ENCODE measurements at places on chromosomes 16 and 17.

DNA sequence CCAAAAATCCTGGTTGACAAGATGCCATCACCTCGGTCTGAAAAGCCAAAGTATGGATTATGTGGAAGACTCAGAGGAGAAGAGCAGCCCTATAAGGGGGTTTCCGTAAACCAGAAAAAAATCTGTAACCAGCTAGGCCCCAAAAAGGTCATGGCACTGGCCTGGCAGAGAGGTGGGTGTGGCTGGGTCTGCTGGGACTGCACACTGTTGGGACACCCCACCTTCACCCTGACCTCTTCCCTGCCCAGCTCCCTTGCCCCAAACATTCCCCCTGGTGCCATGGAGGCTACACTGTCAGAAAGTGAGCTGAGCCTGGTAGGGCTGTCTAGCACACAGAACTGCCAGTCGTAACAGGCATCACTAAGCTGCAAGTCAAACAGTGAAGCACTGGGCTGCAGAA lies 6.5 kb downstream of the SLC47A2 start:
- ATAC-seq, result no peak

GRCh38 chr17:28225867-28226266 lies 93.1 kb upstream of the TMEM97 start:
- ATAC-seq, result no peak

DNA sequence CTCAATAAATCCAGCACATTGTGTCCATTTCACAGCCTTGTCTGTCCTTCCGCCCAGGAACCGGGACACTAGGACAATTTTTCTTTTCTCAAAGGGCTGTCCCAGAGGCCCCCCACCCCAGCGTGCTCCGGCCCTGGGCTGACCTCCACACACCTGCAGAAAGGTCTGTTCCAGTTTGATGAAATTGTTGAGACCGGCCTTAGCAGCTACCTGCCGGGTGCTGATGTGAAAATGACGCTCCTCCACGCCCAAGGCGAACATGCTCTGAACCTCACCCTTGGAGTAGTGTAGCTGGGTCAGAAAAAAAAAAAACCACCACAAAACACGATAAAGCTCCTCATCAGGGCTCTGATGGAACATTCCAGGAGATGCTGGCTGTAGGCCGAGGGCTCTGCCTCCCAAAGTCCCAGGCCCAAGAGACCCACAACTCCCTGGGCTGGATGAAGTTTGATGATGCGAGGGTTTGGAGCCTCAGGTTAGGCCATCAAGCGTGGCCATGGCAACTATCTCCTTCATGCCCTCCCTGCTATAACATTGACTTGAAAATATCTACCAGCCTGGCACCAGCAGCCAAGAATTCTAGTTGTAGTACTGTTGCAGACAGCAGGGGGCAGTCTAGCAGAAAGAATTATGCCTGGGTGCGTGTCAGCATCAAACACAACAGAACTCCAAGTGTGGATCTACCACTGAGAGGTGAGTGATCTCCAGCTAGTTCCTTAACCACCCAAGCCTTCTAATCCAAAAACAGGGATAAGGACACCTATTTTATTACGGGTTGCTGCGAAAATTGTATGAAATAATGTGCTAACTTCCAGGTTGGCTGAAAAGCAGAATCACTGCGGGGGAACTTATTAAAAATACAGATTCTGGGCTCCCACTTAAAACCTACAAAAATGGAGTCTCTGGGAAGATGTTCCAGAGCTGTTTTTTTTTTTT lies 62.1 kb downstream of the RMI2 start:
- peak; percentile 58 for ATAC-seq

- no peak for ATAC-seq
Measured at GRCh38 chr16:3720418-3720817, 3.1 kb upstream of the TRAP1 start.

GRCh38 chr16:74888232-74888862 lies 96.6 kb downstream of the WDR59 start:
- no peak for ATAC-seq

DNA sequence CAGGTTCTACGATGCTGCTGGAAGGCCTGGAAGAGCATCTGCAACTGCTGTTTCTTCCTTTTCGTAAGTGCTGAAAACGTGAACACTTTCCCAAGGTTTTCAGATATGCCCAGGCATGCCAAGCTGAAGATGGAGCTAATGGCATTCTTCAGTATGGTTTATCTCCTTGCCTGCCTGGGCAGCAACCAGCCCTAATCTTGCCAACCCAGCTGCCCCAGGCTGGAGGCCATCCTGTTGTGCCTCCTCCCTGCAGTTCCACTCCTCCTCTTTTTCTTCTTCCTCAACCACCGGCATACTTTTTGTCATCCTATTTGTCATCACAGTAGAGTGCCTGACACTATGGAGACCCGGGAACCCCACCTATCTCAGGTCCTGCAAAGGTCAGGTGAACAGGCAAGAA lies 1849.3 kb downstream of the TP53TG3F start:
- ATAC-seq, result no peak

DNA sequence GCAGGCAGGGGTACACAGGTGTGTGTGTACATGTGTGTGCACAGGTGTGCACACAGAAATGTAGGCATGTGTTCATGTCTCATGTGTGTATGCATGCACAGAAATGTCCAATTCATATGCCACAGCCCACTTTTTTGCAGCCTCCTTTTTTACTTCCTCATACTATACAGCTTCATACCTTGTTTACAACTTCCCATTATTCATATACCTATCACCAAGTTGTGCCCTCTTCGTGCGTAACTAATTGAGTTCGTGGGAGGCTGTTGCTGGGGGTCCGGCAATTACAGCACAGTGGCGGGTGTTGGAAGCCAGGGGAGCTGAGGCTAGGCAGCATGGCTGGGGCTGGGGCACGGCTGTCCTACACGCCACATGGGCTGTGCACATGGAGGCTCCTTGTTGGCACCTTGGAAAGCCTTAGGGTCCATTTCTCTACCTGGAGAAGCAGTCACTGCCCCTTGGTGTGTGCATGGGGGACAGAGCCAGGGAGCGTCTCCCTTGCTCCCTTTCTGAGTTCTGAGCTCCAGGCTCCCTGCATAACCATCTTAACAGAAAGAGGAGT lies 266.7 kb downstream of the ENGASE start:
- no peak for ATAC-seq

DNA sequence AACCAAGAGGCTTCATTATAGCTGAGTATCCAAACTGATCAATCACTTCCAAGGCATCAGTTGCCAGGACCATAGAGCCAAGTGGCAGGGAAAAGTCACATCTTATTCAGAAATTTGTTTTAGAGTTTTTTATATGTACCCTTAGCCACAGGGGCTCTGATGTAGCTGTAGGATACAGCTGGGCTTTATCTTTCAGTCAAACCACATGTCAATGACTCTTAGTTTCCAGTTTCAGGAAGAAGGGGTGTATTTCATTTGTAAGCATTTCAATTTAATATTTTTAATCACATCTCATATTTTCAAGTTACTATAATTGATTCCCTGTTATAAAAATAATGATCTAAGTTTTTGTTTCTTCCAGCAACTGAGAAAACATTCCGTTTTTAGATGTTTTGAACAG lies 2.9 kb upstream of the FLCN start:
- no peak for ATAC-seq

DNA sequence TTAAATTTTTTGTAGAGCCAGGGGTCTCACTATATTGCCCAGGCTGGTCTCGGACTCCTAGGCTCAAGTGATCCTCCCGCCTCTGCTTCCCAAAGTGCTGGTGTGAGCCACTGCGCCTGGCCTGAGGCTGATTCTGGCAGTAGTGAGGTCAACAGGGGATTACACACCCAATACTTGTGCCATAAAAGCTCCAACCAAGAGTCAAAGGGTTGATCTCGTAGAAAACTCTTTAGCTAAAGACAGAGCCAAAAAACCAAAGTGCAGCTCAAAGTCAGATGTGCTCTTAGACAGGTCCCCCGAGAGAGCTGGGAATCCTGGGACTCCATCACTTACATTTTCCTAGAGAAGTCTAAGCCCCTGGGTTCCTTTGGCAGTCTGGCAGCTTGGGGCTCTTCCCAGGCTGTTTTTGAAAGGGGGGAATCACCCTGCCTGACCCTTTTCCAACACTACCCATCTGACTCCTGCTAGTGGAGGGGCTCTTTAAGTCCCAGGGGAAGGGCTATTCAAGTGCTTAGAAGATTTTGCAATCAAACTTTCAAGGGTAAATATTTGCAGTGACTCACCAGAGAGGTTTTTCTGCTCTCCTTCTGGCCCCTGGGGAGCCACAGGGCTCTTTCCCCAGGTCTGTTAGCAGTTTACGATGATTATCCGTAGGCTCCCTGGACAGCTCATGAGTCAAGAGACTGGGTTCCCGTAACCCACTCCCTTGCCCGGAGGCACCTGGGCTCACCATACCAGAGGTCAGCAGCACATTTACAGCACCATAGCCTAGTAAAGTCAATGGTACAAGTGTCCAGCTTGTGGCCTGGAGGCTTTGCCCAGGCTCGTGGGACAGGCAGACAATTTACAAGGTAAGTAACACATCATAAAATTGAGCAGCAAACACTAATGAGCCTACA lies 408.7 kb downstream of the SLC39A11 start:
- no peak for ATAC-seq
